ENCODE measurements at places on chromosomes 3 and 15.

GRCh38 chr15:100252359-100252758 is 89.4 kb downstream of the ADAMTS17 start:
- DNase-seq, result no peak

DNA sequence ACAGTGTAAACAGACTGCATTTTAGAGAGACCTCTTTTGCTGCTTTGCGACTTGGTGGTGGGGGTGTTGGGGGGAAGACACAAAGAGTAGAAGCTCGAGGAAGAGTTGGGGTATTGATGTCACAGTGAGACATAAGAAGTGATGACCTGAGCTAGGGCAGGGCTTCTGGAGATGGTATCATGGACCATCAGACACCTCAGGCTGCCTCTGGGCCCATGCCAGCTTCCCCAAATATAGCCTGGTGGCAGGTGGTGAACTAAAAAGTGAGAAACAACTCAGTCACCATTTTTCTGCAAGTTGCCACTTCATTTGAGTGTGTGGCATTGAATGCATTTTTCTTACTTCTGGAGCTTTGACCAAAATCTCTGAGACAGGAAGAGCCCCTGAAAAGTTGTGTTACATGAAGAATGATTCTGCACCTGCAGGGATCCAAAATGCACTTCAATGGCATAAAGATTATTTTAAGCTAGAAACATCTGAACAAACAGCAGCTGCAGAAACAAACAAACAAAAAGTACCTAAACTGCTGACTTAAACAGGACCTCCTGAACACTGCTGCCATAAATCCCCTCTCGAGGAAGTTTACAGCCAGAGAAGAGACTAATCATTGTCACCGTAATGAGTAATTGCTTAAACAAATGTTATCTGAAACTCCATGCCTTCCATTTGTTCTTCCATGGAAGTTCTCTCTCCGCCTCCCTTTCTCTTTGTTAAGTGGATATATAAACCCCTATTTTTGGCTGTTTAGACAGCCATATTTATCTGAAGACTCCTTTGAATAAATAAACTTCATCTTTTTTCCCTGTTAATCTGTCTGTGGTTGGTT is 15.2 kb upstream of the XIRP1 start:
- no peak for DNase-seq

- no peak for DNase-seq
These were observed 291.9 kb upstream of the NR2F2 start for GRCh38 chr15:96038650-96039049.

GRCh38 chr15:57184502-57184901 is 191.8 kb upstream of the CGNL1 start:
- no peak for DNase-seq

- no peak for DNase-seq
These were observed 138.2 kb upstream of the ZNF385D start for GRCh38 chr3:21889166-21889565.

- DNase-seq, result no peak
These were observed 165.8 kb downstream of the GOLIM4 start for GRCh38 chr3:167929968-167930367.

DNA sequence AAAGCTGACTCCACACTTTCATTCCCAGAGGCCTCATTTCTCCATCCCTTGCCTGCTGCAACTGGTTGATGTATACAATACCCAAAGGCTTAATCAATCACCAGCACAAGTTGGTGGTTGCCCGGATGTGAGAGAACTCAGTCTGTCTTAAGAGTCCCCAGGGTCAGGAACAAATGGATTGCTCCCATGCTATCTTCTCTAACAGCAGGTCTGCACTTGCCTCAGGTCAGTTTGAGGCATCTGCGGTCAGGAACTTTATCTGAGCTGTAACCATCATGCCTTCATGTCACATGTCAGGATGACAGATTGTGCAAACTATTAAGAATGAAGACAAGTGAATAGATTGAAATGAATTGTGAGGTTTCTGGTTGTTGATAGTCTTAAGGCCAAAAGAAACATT is 56.1 kb downstream of the BFSP2 start:
- DNase-seq, result no peak

GRCh38 chr15:43948691-43949325 is 122.0 kb downstream of the WDR76 start:
- DNase-seq, result no peak

DNA sequence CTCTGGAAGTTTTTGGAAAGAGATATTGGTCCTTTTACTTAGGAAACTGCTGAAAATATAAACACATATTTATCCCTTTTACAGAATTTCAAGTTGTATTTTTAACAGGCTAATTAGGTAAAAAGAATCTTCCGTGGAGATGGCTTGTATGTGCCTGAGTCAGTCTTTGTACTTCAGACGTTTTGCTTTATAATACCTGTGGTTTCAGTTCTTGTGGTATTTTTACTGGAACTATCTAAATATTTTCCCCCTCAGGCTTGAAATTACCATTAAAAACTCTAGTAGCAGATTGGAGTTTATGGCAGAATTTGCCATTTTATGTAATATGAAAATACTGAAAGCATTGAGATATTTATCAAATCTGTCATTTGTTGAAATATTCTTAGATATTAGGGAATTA is 151.6 kb upstream of the CGNL1 start:
- DNase-seq, result no peak

GRCh38 chr3:67655364-67656121 is 1.1 kb upstream of the SUCLG2 start:
- DNase-seq, result peak; percentile 71

DNA sequence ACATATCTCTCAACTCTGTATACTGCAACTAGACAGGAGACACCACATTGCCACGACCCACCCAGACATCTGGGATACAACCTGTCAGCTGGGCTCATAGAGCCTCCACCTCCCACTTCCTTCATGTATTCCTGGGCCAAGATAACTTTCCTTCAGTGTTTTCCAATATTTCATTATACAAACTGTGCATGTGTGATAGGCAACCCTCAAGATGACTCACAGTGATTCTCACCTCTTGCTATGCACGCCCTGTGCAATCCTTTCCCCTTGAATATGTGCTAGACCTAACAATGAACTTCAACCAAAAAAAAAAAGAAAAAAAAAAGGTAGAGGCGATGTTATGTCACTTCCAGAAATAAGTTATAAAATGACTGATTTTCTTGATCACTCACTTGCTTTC is 138.0 kb upstream of the ALCAM start:
- DNase-seq, result no peak

GRCh38 chr3:186180891-186181481 is 72.1 kb upstream of the ETV5 start:
- DNase-seq, result no peak

- no peak for DNase-seq
These were observed 2.1 kb downstream of the BLOC1S6 start for GRCh38 chr15:45589256-45589655.

DNA sequence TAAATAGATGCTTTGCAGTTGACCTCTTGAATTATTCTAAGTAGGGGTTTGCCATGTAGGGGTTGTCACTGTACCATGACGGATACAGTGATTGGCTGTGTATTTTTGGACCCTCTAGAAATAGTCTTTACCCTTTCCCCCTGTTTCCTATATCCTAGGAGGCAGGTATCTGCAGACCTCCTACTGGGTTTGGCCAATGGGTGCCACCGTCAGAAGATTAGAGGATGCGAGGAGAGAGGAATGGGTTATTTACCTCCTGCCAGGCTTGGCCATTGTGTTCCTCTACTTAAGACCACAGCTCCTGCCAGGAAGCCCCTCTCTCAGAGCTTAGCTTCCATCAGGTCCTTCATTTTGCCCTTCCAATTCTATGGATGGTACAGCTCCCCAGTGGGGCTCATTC is 40.2 kb upstream of the CLRN1 start:
- DNase-seq, result no peak

DNA sequence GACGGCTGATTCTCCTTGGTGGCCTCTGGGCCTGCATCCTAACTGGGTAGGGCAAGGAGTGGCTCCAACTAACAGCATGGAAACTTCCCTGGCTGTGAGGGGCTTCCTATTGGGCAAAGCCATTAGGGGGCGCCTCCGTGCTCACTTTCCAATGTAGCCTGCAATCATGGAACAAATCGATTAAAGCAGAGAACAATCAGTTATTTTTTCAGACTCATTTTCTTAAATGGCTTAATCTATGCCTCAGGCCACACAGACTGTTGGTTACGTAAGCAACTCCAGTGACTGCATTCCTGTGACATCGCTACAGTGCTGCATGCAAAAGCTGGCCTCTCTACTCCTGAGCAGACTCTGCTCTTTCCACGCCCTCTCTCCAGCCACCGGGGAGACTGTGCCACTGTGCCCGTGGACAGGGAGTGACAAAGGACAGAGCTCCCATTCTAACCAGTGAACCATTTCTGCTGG is 278.9 kb downstream of the KLF13 start:
- DNase-seq, result no peak

Data from stimulated activated CD8-positive, alpha-beta memory T cell treated with anti-CD3 and anti-CD28 coated beads, Interleukin-2, amount 100 ng/mL, for 48 hours (primary cell).